ENCODE measurements at places on chromosomes 7 and 10.

DNA sequence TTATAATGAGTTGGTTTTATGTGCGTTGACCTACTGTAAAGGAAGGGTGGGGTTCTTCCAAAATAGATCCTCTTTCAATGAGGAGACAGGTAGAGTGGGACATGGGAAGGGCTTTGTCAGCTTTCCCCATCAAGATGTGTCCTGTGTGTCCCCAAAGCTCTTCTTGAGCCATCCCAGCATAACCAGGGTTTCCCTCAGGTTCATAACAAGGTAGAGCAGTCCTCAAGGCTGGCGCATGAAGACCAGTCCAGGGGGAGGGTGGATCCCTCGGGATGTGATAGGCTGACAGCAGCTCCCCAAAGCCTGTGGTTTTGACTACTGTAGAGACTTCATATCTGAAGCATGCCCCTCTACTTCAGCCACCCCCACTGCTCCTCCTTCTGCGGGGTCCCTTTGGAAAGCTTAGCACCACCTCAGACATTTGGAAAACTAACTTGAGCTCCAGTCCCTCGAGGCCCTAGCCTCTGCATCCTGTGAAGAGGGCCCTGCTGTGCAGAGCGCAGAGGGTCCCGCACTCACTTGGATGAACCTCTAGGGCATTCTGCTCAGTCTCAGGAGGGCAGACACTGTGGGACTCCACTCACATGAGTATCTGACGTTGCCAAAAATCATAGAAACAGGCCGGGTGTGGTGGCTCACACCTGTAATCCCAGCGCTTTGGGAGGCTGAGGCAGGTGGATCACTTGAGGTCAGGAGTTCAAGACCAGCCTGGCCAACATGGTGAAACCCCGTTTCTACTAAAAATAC lies 1.1 kb upstream of the GIMAP8 start:
- DNase-seq = no peak

DNA sequence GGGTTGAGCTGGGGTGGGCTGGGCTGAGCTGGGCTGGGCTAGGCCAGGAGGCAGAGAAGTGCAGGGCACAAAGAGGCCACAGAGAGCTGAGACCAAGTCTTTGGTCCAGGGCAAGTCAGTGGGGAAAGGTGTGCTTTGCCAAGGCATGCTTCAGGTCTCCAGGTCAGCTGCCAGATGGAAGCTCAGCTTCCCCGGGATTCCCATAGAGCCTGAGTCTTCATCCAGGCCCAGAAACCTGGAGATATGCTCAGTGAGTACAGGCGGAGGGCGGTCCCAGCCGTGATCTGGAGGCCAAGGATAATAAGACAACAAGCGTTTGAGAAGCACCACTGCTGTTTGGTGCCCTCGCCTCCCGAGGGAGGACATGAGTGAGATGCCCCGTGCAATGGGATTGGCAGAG lies 4.7 kb upstream of the CALN1 start:
- DNase-seq = no peak

DNA sequence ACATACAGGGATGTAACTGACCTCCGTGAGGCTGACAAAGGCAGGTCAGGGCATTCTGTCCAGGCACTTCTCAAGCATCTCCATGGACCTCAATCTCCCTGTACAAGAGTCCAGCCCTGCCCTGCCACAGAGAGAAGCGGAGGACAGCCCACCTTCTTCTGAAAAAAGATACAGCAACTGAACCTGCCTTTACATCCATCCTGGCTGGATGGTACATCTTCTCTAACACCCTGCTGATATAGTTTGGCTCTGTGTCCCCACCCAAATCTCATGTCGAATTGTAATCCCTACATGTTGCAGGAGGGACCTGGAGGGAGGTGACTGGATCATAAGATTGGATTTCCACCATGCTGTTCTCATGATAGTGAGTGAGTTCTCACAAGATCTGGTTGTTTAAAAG lies 40.5 kb upstream of the KCNMA1 start:
- DNase-seq = no peak

DNA sequence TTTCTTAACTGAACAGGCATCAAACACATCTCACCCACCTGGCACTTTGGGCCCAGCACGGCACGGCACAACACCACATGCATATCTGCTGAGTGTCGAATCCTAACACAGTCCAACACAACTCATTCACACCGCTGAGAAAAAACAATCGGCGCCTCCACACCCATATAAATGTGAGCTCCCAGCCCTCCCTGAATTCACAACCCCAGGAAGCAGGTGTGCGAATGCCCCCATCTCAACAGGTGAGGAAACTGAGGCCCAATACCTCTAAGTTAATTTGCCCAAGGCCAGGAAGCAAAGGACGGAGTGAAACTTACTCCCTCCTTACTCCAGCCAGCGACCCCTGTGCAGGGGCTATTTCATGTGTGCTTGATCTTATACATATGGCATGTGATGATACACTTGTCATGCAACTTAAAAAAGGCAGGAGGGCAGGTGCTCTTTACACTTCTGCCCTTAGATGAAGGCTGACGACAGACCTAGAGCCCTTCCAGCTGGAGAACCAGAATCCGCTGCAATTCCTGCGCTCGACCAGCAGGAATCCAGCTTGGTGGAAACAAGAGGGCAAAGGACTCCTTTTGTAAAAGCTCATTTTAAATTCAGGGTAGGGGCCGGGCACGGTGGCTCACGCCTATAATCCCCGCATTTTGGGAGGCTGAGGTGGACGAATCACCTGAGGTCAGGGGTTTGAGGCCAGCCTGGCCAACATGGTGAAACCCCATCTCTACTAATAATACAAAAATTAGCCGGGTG lies 116.0 kb downstream of the LARP4B start:
- no peak for DNase-seq

DNA sequence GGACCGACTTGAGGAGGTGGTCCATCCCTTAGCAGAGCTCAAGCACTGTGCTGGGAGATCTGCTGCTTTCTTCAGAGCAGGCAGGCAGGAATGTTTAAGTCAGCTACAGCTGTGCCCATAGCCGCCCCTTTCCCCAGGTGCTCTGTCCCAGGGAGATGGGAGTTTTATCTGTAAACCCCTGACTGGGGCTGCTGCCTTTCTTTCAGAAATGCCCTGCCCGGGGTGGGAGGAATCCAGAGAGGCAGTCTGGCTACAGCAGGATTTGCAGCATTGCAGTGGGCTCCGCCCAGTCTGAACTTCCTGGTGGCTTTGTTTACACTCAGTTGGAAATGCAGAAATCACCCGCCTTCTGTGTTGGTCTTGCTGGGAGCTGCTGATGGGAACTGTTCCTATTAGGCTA lies 51.2 kb upstream of the SEMA3A start:
- DNase-seq = no peak

- DNase-seq = no peak
These were observed 41.3 kb downstream of the TBXAS1 start for GRCh38 chr7:139870380-139870779.

DNA sequence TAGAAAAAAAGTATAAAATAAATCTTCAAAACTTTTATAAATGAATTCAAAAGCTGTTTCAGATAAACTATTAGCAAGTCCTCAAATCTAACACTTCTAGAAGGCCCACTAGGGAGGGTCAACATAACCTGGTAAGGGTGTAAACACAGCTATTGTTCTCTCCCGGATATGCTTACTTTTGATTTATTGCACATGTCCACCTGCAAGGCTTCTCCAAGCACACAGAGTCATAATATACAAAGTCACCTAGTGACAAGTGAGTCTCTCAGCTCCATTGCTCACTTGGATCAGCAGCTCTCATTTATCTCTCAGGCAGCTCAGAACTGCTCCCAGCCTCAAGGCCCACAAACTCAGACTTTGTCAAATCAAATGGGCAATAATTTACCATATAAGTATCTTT lies 44.0 kb upstream of the COL1A2 start:
- DNase-seq = peak; percentile 67

DNA sequence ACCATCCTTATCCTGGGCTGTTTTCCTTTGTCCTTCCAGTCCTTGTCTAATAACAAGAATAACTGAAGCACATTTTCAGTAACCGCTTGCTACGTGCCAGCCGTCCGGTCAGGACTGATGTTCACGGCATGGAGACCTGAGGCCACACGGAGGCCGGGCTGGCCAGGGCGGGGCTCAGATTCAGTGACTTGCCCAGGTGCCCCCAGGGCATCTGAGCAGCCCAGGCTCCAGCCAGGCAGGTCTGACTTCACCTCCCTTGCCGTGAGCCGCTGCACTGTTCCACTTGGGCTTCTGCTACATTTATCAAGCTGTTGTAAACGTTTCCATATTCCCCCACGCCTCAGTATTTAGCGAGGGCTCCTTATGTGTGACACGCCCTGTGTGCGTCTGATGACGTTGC lies 43.6 kb upstream of the AP5Z1 start:
- DNase-seq = no peak

GRCh38 chr10:62230344-62231121 lies 38.1 kb downstream of the RTKN2 start:
- no peak for DNase-seq

Data from NCI-H345 (cell line).